ENCODE measurements at places on chromosomes 2 and 18.
A peak's percentile ranks its signal among the peaks of the same experiment; 100 is the strongest.

DNA sequence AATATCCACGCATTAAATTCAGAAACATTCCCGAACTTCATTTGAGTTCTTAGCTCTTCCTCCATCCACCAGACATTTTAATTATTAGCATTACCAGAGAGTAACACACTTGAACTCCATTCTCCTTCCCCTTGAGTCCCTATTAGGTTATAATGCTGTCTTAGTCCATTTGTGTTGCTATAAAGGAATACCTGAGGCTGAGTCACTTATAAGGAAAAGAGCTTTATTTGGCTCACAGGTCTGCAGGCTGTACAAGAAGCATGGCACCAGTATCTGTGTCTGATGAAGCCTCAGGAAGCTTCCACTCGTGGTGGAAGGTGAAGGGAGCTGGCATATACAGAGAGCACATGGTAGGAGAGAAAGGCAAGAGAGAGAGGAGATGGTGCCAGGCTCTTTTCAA is 25.4 kb downstream of the TBC1D8 start:
- no peak for DNase-seq

DNA sequence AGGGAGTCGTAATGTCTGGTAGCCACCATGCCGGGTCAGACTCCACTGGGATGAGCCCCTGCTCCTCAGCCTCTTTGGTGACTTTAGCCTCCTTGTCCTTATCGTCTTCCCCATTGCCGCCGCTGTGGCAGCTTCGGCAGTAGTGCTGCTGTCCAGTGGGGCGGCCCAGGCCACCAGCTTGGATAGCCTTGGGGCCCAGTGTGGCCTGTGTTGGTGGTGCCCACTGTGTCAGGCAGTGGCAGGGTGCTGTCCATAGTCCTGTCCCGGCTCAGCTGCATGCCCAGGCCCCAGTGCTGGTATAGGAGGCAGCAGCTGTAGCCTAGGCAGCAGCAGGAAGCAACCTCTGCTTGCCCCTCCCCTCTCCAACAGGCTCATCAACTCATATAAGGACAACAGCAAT is 197.1 kb upstream of the RAB12 start:
- no peak for DNase-seq

- DNase-seq, result no peak
Observed at GRCh38 chr18:30486856-30487255, 555.7 kb downstream of the DSC3 start.

DNA sequence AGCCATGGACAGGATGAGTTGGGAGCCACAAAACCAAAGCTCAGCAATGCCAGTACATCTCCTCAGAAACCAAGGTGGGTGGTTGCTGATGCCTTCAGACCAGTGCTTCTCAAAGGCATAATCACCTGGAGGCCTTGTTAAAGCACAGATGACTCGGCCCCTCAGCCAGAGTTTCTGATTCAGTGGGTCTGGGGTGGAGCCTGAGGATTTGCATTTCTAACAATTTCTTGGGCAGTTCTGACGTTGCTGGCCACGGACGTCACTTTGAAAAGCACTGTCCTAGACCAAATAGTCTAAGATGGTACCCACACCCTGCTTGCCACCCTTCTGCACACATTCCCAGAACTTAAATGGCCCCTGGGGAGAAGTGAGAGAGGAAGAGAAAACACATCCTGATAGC is 24.1 kb upstream of the CDH2 start:
- DNase-seq, result no peak

GRCh38 chr18:59501920-59502273 is 142.8 kb upstream of the LMAN1 start:
- no peak for DNase-seq

DNA sequence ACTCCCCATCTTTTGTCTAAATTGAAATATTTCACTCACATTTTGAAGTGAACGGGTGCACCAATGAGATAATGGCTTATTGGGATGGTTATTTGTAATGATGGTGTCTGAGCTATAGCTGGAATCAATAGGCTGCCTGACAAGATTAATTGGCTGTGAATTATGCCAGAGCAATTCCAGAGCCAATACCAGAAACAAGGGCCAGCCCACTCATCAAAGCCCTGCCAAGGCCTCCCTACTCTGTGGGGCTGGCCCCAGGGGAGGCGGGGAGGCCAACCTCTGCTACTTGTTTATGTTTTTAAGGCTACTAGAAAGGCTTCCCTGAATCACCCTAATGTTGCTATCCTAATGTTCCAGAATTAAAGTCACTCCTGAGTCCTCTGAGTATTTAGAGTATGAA is 29.1 kb upstream of the NEMP2 start:
- no peak for DNase-seq

- DNase-seq, result no peak
Observed at GRCh38 chr2:105690566-105690965, 54.1 kb upstream of the NCK2 start.

DNA sequence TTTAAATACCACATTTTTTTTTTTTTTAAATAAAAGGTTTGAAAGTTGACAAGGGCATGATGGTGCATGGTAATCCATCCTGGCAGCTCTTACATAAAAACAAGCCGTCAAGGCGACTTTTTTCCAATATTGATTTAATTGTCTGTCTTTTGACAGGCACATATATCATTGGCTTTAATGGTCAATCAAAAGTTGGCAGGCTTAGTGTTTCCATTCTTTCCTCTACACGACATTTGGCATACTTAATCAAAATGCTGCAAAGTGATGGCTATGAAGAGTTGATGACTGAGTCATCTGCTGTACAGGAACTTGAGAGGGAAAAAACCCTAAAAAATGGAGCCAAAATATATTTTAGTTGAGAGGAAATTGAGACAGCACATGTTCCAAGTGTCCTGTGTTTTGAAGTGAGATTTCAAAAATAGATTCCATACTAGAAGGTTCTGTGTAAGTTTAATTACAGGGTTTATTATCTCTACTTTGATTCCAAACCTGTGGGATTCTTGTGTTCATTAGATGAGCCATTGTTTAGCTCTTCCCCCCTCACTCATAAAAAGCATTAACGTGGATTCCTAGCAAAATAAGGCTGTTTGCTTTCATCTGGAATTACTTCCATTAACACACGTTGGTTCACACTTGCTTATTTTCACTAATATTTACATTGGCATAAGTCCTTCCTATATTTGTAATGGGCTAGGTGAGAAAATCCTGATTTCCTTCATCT is 3.2 kb downstream of the TSHZ1 start:
- DNase-seq, result peak; percentile 63

GRCh38 chr18:75612456-75612855 is 185.0 kb upstream of the SMIM21 start:
- no peak for DNase-seq

DNA sequence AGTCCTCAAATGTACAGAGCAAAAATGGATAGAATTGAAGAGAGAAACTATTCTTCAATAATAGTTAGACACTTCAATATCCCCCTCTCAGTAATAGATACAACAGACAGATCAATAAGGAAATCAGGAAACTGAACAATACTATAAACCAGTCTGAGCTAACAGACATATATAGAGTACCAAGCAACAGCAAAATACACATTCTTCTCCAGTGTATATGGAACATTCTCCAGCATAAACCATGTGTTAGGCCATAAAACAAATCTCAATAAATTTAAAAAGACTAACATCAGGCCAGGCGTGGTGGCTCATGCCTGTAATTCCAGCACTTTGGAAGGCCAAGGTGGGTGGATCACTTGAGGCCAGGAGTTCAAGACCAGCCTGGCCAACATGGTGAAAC is 43.7 kb upstream of the AMMECR1L start:
- no peak for DNase-seq

GRCh38 chr2:190759749-190760213 is 110.9 kb downstream of the NAB1 start:
- peak; percentile 87 for DNase-seq

DNA sequence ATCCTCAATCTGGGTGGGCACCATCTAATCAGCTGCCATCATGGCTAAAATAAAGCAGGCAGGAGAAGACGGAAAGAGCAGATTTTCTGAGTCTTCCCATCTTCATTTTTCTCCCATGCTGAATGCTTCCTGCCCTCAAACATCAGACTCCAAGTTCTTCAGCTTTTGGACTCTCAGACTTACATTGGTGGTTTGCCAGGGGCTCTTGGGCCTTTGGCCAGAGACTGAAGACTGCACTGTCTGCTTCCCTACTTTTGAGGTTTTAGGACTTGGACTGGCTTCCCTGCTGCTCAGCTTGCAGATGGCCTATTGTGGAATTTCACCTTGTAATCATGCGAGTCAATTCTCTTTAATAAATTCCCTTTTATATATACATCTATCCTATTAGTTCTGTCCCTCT is 36.6 kb downstream of the DIPK1C start:
- no peak for DNase-seq

Data from fibroblast of gingiva (primary cell).